Neural cell (in vitro differentiated cells): ENCODE measurements at places on chromosomes 13 and 19. TPM values are rescaled to one million over a fixed set of nuclear protein-coding genes. Genes with fewer than 3 reads are reported as not detected.

PGLYRP1 gene
- polyA plus RNA-seq, result not detected in 2 replicates

EHD2 gene
- polyA plus RNA-seq, result not detected in 2 replicates

HOMER3 gene
- 83.6 and 87.7 TPM in 2 replicates for polyA plus RNA-seq

TEAD2 gene
- 1.0 and 1.3 TPM in 2 replicates for polyA plus RNA-seq

RAB3A gene
- 32.3 and 49.4 TPM in 2 replicates for polyA plus RNA-seq

SF3A2 gene
- polyA plus RNA-seq, result 14.4 and 51.6 TPM in 2 replicates

ZNF723 gene
- polyA plus RNA-seq, result not detected in 2 replicates

ZIK1 gene
- 19.4 and 25.2 TPM in 2 replicates for polyA plus RNA-seq

C13orf42 gene
- not detected in 2 replicates for polyA plus RNA-seq

ZNF285 gene
- 45.5 and 47.1 TPM in 2 replicates for polyA plus RNA-seq

OSCAR gene
- 0.20 TPM in 1 of 2 replicates, not detected in the other for polyA plus RNA-seq

RAB4B gene
- polyA plus RNA-seq, result 66.0 and 76.2 TPM in 2 replicates

TJP3 gene
- polyA plus RNA-seq, result 0.15 TPM in 1 of 2 replicates, not detected in the other

CD37 gene
- polyA plus RNA-seq, result not detected in 2 replicates

ZNF444 gene
- 45.6 and 54.2 TPM in 2 replicates for polyA plus RNA-seq

SLC46A3 gene
- polyA plus RNA-seq, result 6.5 and 7.4 TPM in 2 replicates

KLK8 gene
- polyA plus RNA-seq, result not detected in 2 replicates

NLRP5 gene
- not detected in 2 replicates for polyA plus RNA-seq

DCT gene
- polyA plus RNA-seq, result 0.14 TPM in 1 of 2 replicates, not detected in the other

ZNF560 gene
- polyA plus RNA-seq, result 0.52 and 0.61 TPM in 2 replicates

FCHO1 gene
- polyA plus RNA-seq, result 31.4 and 39.7 TPM in 2 replicates

KLHL1 gene
- 15.0 and 15.5 TPM in 2 replicates for polyA plus RNA-seq

CHERP gene
- polyA plus RNA-seq, result 5.4 and 8.6 TPM in 2 replicates

GNA15 gene
- polyA plus RNA-seq, result not detected in 2 replicates

S1PR4 gene
- not detected in 2 replicates for polyA plus RNA-seq

TSSK6 gene
- polyA plus RNA-seq, result 4.5 and 5.3 TPM in 2 replicates

ARRDC5 gene
- not detected in 2 replicates for polyA plus RNA-seq

LRFN3 gene
- 10.1 and 11.1 TPM in 2 replicates for polyA plus RNA-seq

OR10H5 gene
- not detected in 2 replicates for polyA plus RNA-seq

SERP2 gene
- polyA plus RNA-seq, result 14.8 and 15.4 TPM in 2 replicates

WDR18 gene
- 64.9 and 90.1 TPM in 2 replicates for polyA plus RNA-seq

KLF1 gene
- not detected in 2 replicates for polyA plus RNA-seq

C3 gene
- not detected in 2 replicates for polyA plus RNA-seq
